ENCODE measurements at places on chromosomes 3 and 15. TPM values are rescaled to one million over a fixed set of nuclear protein-coding genes. Genes with fewer than 3 reads are reported as not detected.

The SMC4 gene
- 90.9 TPM for total RNA-seq

The CSPG4 gene
- total RNA-seq, result 42.2 TPM

The NTRK3 gene
- total RNA-seq, result 7.2 TPM

The GADL1 gene
- total RNA-seq, result 3.3 TPM

The RTP1 gene
- not detected for total RNA-seq

GRCh38 chr3:137514853-137515252 is 249.3 kb upstream of the SOX14 start:
- no peak for DNase-seq

DNA sequence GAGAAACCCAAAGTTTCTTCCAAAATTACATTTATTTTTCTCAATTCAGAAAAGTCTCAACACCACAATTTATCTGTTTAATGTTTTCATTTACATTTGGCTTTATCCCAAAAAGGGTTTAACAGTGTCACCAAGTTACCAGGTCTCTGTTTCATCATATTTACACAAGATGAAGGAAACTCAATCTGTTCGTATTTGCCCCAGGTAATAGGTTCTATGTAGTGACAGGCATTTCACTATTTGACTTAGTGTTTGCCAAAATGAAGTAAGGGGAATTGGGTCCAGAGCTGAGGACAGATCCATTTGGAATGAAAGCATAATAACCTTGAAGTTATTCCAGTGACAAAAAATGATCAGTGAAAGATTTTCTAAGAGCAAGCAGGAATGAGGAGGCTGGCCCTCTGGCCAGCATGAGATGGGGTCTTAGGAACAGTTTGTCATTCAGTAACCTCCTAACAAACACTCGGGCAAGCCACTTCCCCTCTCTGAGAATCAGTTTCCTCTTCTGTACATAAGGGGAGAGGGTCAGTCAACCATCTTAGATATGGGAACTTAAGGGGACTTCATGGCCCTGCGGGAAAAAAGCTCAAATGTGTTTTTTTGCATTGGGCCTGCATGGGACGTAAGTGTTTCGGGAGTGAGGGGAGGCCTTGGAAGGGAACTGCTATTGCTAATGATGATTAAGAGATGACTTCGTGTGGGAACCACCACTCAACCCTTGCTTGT is 31.8 kb downstream of the UMPS start:
- DNase-seq, result no peak

GRCh38 chr3:100970477-100970990 is 22.7 kb downstream of the ABI3BP start:
- no peak for DNase-seq

DNA sequence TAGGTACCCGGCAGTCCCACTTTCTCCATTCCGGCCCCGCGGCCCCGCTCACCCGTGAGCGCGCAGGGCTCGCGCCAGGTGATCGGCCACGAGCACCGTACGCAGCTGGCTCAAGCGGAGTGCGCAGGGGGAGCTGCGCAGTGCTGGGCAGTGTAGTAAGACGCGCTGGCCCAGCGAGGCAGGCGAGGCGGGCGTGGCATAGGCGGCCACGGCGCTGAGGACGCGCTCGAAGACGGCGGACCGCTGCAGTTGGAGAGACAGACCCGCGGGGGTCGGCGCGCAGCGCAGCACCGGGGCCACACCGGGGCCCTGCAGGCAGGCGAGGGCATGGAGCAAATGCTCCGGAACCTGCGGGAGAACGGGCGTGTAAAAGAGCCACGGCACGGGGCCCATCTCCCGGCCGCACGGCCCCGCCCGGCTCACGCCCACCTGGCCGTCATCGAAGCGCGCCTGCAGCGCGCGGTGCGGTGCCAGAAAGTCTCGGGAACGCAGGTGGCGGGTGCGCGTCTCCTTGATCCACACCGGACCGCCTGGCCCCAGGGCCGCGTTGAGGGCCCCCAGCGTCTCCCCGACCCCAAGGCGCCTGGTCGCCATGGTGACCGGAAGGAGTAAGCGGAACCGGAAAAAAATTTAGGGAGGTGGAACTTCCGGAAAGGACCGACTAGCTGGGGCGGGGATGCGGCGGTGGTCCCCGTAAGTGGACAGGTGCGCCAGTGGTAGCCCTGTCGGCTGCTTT is at the start of gene DALRD3:
DALRD3 (minus strand) TSS at position 610 of the 736 bp plus-strand sequence; CDS start at position 594, 16 bp downstream.
- no peak for DNase-seq

DNA sequence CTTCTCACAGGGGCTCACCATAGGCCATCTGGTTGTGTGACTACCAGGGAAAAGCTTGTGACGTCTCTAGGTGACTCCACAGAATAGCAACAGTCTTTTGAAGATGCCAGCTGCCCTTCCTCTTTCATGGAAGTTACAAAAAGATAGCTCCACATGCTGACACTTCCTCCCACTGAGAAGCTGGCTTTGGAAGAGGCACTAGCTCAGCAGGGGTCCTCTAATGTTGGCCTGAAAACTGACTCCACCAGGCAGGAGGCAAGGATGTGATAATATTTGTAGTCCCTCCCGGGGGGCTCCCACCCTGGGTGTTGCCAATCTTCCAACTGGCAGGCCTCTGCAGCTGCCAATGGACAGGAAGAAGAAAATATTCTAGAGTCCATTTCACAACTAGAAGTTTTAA is 343.5 kb downstream of the NEK10 start:
- no peak for DNase-seq

DNA sequence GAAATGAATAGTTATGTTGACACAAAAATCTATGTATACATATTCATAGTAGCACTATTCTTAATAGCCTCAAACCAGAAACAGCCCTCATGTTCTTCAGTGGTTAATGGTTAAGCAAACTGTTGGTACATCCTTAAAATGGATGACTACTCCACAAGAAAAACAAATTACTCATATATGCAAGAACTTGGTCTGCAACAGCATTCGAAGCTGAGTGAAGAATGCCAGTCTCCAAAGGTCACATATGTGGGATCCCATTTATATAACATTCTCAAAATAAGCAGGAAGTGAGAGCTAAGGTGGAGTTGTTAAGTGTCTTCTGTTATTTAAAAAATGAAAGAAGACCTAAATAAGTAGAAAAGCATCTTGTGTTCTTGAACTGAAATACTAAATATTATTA is 365.7 kb downstream of the GABRG3 start:
- no peak for DNase-seq

DNA sequence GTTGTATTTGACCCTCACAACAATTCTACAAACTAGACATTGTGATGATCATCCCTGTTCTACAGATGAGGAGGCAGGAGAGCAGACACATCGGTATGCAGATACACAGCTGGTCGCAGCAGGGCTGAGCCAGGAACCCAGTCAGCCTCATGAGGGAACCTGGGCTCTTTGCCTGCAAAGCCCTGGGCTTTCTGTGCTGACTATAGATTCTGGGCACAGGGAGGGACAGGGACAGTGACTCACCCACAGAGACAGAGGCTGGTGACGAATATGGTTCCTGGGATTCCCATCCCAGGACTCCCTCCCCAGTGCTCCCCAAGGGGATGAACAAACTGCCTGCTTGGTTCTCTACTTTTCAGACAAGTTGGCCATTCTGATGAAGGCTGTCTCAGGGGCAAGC is 3.8 kb upstream of the CAMP start:
- no peak for DNase-seq

- no peak for DNase-seq
Measured at GRCh38 chr3:66401157-66401550, 99.7 kb downstream of the LRIG1 start.

- DNase-seq, result no peak
Measured at GRCh38 chr3:190013943-190014924, 106.5 kb downstream of the P3H2 start.

- DNase-seq, result no peak
Measured at GRCh38 chr3:12175137-12175593, 16.5 kb upstream of the TIMP4 start.

- no peak for DNase-seq
Measured at GRCh38 chr3:172700936-172701455, 9.9 kb downstream of the NCEH1 start.

DNA sequence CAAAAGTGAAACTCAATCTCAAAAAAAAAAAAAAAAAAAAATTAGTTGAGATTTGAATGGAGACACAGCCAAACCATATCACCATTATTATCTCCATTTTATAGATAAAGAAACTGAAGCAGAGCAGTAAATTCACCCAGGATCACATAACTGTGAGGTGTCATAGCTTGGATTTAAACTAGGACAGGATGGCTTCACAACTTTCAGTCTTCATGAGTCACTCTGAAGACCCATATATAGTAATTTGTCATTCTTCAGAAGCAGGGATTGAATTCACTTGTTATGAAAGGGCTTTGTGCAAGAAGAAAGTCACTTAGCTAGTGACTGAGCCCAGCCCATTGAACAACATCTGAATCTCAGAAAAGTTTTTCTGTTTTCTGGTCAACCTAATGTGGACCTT is 60.5 kb upstream of the LRIG1 start:
- no peak for DNase-seq

DNA sequence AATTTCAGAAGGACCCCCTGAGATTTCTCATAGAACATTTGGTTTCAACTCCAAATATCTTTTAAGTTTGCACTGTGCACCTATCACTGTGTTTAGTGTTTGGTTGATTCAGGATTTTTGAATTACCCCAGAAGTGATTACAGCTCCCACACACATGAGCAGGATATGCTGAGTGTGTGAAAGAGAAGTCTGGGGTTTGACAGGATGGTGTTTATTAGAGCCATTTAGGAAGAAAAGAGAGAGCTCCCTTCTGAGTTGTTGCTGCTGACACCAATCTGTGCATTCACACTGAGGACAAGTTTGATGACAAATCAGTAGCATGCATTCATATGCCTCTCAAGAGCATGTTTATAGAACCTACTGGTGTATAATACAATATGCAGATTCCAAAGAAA is 118.1 kb downstream of the RPL22L1 start:
- peak; percentile 57 for DNase-seq

GRCh38 chr3:188749010-188749617 is 422.7 kb upstream of the TPRG1 start:
- no peak for DNase-seq

DNA sequence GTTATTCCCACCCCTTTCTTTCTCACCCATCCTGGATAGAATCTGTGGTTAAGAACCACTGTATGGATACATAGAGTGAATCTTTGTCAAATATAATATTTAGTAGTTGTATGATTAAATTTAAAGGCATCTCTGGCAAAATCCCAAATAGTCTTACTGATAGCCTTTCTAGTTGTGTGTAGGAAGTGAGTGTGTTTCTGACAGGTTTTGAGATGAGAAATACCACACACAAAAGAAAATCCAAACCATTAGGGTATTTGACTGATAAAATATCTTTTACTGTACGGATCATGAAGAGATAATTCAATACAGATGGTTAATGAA is 44.7 kb upstream of the PLCL2 start:
- DNase-seq, result no peak

GRCh38 chr15:69305204-69305931 is 6.7 kb downstream of the PAQR5 start:
- DNase-seq, result no peak

- DNase-seq, result no peak
Measured at GRCh38 chr3:161108840-161109239, 3.7 kb upstream of the B3GALNT1 start.

- no peak for DNase-seq
Measured at GRCh38 chr3:58562498-58562897, 14.7 kb downstream of the FAM107A start.

DNA sequence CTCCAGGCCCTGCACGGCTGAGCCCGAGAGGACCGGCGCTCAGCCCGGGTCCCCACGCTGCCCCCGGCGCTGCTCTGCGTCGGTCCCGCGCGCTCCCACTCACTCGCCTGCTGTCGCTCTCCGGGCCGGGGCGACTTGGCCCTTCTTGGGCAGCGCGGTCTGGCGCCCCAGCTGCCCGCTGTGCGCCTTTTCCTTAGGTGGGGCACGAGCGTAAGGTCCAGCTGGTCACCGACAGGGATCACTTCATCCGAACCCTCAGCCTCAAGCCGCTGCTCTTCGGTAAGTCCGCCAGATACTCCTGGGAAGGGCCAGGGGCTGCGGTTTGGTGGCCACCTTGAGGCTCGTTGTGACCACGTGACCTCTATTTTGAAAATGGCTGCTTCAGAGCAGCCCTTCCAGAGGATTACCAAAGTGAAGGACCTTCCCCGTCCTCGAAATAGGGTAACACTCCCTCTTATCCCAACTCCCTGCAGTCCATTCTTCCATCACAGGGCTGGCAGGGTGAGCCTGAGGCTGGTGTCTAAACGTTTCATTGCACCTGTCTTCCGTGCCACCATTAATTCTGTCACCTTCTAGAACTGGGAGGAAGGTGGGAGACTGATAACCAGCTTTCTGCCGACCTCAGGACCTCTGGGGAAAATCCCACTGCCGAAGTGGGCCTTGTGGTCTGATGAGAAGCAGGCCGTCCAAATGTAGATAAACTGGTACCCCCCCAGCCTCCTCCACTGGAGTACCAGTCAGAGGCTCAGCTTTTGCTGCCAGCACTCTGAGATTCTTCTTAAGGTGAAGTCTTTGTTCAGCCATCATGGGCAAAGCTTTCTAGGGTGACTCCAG is 812 bp downstream of the P4HTM start:
- DNase-seq, result no peak

DNA sequence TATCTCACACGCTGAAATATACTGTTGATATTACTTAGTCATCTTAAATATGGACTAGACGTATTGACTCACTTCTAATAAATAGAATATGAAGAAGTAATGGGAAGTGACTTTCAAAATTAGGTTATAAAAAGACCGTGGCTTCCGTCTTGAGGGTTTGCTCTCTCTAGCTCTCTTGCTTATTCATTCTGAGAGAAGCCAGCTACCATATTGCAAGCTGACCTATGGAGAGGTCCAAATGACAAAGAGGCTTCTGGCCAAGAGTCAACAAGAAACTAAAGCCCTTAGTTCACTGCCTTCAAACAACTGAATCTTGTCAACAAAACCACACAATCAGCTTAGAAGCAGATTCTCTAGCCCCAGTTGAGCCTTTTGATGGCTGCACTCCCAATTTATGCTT is 46.1 kb downstream of the SLC9C1 start:
- DNase-seq, result no peak

DNA sequence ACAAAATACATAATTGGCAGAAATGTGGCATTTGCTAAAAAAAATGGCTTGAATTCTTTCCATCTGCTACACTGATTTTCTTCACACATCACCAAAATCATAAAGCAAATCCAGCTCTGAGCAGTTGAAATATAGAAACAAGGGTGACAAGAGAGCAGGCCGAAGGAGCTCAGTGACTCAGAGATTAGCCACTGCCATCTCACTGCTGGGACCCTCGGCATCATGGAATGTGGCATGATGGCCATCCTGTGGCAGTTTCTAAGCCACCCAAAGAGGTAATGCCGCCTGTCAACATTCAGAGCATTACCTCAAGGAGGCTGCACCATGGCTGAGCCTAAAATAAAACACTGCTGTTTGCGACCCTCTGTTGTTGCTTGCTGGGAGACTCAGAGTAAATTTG is 80.5 kb upstream of the OSBPL11 start:
- no peak for DNase-seq

DNA sequence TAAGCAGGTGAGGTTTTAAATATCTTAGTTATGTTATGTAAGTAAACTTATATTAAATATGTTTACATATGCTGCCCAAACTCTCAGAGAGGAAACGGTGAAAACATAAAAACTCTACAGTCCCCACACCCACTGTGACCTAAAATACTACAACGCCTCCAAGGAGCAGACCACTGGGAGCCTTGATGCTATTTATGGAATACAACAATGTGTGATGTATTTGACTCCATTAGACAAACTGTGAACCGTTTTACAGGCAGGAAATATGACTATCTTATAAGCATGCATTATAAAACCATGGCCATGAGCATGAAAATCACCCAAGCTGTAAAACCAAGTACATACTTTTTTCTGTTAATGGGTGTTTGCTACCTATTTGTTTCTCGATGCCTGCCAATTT is 379.5 kb upstream of the TBL1XR1 start:
- no peak for DNase-seq

- peak; percentile 63 for DNase-seq
Measured at GRCh38 chr15:83846847-83847246, 192.9 kb downstream of the ADAMTSL3 start.

GRCh38 chr3:156264771-156265170 is 144.4 kb downstream of the KCNAB1 start:
- DNase-seq, result no peak
